Activated CD8-positive, alpha-beta memory T cell treated with anti-CD3 and anti-CD28 coated beads for 1 hour (primary cell): ENCODE measurements at places on chromosomes 6 and 20.

GRCh38 chr6:89258912-89259311 is 41.8 kb upstream of the GABRR1 start:
- no peak for DNase-seq

GRCh38 chr20:38186788-38187221 is 21.7 kb upstream of the TGM2 start:
- no peak for DNase-seq

DNA sequence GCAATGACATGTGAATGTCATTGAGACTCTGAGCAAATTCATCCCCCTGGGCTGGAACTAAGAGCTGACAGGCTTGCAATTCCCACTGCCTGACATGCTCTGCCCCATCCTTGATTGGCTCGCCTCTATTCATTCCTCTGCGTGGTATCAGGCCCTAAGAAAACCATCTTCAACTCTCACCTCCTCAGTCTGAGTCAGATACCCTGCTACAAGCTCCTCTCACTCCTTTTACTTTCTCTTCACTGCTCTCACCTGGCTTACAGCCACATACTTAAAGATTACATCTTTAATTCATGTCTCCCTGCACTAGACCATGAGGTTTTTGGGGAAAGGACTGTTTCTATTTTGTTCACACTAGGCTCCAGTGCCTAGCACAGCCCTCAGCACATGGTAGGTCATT is 131.6 kb downstream of the KIF6 start:
- no peak for DNase-seq

DNA sequence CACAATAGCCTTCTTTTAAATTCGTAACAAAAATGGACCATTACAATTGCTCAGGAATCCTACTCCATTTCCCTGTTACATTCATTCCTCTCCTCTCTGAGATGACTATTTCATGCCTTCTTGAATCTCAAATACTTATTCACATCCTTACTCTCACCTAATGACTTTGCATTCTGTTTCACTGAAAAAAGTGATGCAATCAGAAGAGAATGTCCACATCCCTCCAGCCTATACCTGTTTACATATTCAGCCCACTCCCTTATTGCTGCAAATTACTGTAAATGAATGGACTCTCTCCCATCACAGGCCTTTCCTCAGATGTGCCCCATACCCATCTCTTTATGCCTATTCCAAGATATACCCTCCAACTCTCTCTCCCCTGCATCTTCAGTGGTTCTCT is 8.6 kb downstream of the TAAR1 start:
- DNase-seq = no peak

DNA sequence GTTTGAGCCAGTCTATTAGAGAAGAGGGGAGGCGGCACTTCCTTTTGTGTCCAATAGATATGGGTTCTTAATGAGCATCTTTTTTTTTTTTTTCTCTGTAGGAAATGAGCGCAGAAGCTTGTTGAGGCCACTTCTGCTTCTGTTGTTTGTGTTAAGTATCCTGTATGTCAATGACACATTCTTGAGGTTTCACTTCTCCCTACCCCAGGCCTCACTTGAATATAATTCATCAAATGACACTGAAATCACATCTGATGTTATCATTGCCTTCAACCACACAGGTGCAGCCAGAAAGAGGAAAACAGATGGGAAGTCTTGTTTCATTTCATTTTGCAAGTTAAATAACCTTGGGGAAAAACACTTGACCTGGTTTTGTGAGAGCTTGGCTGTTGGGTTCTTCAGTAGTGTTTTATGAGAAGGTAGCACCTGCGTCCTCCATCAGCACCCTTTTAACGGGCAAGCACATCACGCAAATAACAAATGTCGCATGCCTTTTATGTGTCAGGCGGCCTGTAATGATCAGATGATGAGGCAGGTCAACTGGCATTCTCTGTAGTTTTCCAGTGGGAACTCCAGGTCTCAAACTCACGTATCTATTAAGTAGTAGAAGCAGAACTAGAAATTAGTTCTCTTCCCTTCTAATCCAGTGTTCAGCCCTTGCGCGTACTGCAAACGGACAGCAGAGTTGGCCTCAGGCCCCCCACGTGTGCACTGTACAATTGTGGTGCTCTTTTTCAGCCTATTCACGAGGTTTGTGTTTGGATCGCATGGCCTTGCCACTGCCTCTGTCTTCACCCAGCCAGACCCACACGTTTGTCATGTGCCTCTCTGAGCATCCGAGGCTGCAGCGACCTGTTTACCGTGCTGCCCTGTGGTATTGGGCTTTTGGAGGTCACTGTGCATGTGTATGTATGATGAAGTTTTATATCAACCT is 23.5 kb downstream of the PLEKHG1 start:
- DNase-seq = no peak

- DNase-seq = no peak
Measured at GRCh38 chr20:54625497-54625896, 150.1 kb downstream of the DOK5 start.

- no peak for DNase-seq
Measured at GRCh38 chr6:11536795-11537194, 754 bp upstream of the TMEM170B start.
